ENCODE measurements at places on chromosomes 5 and 9.

- DNase-seq: no peak
Measured at GRCh38 chr5:135063056-135063445, 29.0 kb upstream of the PITX1 start.

- DNase-seq: no peak
Measured at GRCh38 chr9:8364026-8364752, 564.6 kb upstream of the DMAC1 start.

DNA sequence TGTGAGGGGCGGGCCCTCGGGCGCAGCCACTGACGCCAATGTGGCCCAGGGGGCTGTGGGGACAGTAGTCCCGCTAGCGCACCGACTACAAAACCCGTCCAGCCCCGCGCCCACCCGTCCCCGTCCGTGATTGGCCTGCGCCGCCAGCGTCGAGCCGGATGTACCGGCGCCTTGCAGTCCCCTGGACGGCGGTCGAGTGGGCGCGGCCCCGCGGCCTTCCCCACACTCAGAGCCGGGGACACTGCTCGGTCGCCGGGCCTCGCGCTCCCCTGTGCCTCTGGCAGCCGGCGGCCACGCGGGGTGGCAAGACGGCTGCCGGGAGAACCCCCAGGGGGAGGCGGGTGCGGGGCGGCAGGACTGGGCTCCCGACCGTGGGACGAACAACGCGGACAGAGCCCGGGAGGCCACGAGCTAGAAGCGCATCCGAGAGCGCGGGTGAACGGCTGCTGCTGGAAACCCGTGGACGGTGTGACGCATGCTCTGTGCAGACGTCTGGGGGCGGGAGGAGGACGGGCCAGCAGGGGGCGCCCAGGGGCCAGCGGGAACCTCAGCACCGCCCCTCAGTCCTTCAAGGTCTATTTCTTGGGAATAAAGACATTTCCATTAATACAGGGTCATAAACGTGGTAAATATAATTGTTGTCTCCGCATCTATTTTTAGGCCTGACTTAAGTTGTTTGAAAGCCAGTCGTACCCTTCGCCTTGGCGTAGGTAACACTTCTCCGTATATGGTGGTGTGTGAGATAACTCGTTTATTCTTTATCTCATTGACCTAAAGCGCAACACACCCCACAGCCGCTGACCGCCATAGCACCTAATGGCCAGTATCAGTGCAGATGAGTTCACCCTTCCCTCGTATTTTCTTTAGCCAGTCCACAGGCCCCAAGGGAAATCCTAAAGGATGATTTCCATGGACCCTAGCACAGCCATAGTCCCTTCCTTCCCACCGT lies 629 bp upstream of the BICD2 start:
- DNase-seq: peak; percentile 98

DNA sequence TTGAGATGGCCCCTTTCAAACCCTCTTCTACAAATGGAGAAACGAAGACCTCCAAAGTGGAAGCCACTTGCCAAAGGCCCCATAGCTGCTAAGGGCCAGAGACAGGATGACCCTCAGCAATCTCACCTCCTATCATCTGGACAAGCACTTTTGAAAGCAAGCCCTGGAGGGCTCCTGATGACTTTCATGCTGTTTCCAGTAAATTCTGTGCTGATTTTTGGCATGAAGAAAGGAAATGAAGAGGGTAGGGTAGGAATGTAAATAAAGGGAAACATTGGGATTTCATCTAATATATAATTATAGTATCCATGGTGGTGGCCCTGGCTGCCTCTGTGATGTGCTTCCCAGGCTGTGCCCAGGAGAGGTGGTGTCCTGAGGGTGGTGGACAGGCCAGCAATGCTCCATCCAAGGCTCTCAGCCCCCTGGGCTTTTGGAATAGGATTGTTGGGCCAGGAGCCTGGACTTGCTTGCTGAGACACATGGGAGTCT lies 208.0 kb upstream of the TRIM32 start:
- DNase-seq: no peak

GRCh38 chr5:30100148-30100713 lies 1093.3 kb upstream of the CDH6 start:
- DNase-seq: no peak

DNA sequence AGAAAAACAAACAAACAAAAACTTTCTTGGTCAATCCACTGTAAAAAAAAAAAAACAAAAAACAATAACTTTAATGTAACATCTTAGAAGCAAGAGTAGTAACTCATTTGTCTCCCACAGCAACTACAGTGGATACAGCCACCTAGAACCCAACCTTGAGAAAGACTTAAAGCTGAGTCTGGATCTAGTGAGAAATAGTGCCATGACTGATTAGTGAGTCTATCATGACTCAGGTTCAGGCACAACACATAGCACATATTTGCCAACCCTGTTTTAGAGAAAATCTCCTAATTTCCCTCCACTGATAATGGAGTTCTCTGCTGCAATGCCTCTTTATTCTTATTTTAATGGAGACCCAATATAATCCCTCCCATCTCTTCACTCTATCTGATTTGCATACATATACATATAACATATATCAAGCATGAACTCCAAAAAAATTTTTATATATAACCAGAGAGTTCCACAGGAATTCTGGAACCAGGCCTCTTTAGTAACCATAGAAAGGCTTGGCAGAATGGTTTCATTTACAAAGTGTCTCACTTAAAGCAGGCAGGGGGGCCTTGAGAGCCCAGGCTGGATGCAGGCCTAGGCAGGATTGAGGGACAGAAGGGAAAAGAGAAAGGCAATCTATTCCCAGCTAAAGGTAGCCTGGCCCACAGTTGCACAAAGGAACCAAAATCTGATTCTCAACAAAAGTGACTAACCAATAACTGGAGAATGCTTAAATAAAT lies 11.9 kb upstream of the NR4A3 start:
- DNase-seq: no peak

DNA sequence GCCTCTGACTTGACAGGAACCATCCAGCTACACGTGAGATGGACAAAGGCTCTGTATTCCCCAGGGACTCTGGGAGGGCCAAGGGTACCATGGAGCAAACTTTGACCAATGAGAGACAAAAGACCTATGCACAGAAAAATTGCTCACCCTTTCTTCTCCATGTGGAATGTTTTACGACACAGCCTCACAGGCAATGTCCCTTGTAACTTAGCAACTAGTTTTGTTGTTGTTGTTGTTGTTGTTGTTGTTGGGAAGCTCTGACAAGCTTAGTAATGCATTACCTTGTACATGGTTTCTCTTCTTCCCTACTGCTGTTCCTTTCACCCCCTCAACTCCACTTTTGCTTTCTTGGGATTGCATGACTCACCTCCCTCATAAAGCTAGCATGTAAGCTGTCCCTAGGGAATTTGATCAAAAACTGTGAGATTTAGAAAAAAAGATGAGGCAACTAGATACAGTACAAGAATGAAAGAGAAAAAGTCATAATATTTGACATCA lies 550.9 kb downstream of the RAB3C start:
- no peak for DNase-seq

GRCh38 chr5:71011194-71011792 lies 13.8 kb downstream of the NAIP start:
- DNase-seq: no peak

- DNase-seq: no peak
Measured at GRCh38 chr5:19334278-19334677, 653.7 kb downstream of the CDH18 start.

- DNase-seq: no peak
Measured at GRCh38 chr5:123997462-123998215, 485.7 kb downstream of the CSNK1G3 start.

DNA sequence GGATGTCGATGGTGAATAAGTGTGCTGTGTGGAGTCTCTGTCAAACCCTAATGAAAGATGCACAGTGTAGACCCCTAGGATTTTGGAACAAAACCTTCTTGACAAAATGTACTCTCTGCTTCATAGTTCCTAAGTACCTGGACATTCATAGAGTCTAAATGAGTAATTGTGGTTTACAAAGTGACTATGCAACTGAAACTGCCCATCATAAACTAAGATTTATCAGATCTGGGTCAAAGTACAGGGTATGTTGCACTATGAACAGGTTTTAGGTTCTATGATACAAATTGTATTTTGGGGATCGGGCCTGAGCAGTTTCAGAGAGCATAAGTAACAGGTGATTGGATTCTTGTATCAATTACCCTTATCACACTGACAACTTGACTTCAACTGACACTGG lies 79.4 kb downstream of the LURAP1L start:
- DNase-seq: no peak

DNA sequence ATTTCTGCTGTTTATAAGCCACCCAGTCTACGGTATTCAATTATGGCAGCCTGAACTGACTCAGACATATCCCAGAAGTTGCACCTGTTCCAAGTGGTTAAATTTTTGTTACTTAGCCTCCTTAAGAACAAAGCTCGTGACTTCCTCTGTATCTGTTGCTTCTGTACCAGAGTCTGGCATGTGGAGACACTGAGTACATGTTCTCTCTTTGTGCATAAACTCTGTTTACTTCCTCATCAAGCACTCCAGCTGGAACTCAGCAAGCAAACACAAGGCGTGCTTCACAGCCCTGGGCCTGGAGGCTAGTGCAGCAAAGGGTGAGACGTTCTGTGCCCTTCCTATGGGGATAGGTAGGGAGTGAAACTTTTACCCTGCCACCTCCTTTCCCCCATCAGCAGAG lies 19.0 kb downstream of the C9orf152 start:
- DNase-seq: peak; percentile 79

GRCh38 chr9:83906144-83906543 lies 15.1 kb downstream of the KIF27 start:
- DNase-seq: no peak

- DNase-seq: no peak
Measured at GRCh38 chr5:592158-592557, 20.0 kb upstream of the CEP72 start.

GRCh38 chr5:150674341-150674821 lies 13.3 kb downstream of the MYOZ3 start:
- no peak for DNase-seq

DNA sequence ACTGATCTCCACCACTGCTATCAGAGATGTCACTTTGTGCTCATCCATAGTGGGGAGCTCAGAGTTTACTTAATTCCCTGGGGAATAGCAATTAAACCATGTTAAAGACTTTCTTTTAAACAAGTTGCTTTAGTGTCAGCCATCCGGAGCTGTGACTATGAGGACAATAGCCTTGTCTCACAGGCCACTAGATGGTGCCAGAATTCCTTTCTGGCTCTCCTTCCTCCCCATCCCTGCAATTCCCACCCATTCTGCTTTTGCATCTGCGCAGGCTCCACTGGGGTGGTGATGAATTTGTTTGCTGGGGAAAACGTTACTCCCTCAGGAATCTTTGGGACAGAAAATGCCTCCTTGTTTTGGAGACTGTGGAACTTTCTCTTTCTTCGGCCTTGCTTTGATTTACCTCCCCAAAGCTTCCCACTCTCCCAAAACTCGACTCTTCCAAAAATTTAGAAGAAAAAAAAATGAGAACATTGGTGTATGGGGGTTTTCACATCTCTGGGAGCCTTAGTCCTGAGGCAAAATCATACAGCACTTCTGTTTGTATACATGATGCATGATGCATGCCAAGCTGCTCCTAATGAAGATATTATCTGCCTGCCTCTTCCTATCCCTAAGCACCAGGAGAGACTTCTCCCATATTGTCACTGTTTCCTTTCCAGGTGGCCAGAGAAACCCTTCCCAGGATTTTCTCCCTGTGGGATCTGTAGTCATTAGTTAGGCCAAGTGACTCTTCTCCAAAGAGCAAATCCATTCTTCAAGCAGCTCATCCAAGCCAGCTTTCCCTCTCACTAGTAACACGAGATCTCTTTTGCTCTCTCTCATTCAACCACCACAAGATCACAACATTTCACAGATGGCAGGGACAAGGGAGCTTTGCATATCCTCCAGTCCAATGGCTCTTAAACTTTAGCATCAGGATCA lies 466.1 kb downstream of the TLR4 start:
- peak; percentile 24 for DNase-seq

DNA sequence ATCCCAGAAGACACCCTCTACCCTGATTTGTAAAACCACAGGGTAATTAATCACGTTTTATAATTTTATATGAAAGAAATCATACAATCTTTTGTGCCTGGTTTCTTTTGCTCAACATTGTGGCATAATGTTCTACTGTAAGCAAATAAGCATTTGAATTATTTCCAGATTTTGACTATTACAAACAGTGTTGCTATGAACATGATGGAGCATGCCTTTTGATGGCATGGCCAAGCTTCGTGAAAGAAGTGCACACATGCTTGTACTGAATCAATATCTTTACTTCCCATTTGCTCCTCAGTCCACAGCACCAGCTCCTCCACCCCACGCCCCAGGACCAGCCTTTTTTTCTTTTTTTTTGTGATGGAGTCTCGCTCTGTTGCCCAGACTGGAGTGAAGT lies 29.9 kb downstream of the ACSL6 start:
- DNase-seq: no peak

DNA sequence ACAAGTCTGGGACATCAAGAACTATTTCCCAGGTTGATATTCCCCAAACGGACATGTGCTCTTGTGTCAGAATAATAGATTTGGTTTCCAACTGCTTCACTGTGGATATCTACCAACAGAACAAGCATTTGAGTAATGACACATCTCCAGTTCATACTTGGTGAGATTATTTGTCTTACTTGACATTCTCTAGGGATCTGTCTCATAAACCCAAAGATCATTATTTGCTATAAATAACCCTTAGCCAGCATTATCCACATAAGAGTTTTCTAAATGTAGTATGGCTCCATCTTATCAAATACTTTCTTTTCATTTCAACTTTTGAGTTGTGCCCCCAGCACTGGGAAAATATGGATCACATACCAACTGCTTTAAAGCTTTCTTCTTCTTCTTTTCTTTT lies 1063.9 kb upstream of the CDH18 start:
- DNase-seq: no peak

GRCh38 chr9:129884220-129885017 lies 49.2 kb downstream of the USP20 start:
- peak; percentile 92 for DNase-seq

- no peak for DNase-seq
Measured at GRCh38 chr9:85291266-85291665, 450.5 kb downstream of the AGTPBP1 start.

- DNase-seq: no peak
Measured at GRCh38 chr5:101878190-101878589, 417.9 kb downstream of the SLCO4C1 start.

GRCh38 chr5:82804155-82804690 lies 273.0 kb downstream of the TMEM167A start:
- DNase-seq: no peak

- no peak for DNase-seq
Measured at GRCh38 chr9:89806371-89807100, 201.7 kb downstream of the GADD45G start.

- DNase-seq: no peak
Measured at GRCh38 chr5:14574891-14575508, 6.6 kb upstream of the OTULINL start.
